Muscle of leg (tissue), 16 donors: ENCODE measurements at places on chromosomes 1 and 21. TPM values are rescaled to one million over a fixed set of nuclear protein-coding genes. Genes with fewer than 3 reads are reported as not detected.

ARHGEF2 gene
- 139 TPM for polyA plus RNA-seq

BECN2 gene
- 1.3 TPM for polyA plus RNA-seq

LIPI gene
- 0.30 TPM for polyA plus RNA-seq

ADAM30 gene
- polyA plus RNA-seq, result not detected

PYHIN1 gene
- polyA plus RNA-seq, result 0.17 TPM

LCE6A gene
- polyA plus RNA-seq, result not detected

PLEKHA6 gene
- polyA plus RNA-seq, result 4.3 TPM

S100A9 gene
- polyA plus RNA-seq, result 47.3 TPM

GPATCH4 gene
- 29.0 TPM for polyA plus RNA-seq

CHAF1B gene
- polyA plus RNA-seq, result 4.0 TPM

PKP1 gene
- 10.5 TPM for polyA plus RNA-seq
